Progenitor cell of endocrine pancreas (in vitro differentiated cells): ENCODE measurements at places on chromosomes 7 and 10. TPM values are rescaled to one million over a fixed set of nuclear protein-coding genes. Genes with fewer than 3 reads are reported as not detected.

The CACNB2 gene
- 4.9 and 6.5 TPM in 2 replicates for total RNA-seq

GRCh38 chr7:139731802-139732470 is 45.9 kb downstream of the HIPK2 start:
- DNase-seq = no peak

The HDAC9 gene
- 3.6 and 5.9 TPM in 2 replicates for total RNA-seq

- DNase-seq = no peak
Measured at GRCh38 chr10:62162261-62162981, 106.2 kb downstream of the RTKN2 start.

DNA sequence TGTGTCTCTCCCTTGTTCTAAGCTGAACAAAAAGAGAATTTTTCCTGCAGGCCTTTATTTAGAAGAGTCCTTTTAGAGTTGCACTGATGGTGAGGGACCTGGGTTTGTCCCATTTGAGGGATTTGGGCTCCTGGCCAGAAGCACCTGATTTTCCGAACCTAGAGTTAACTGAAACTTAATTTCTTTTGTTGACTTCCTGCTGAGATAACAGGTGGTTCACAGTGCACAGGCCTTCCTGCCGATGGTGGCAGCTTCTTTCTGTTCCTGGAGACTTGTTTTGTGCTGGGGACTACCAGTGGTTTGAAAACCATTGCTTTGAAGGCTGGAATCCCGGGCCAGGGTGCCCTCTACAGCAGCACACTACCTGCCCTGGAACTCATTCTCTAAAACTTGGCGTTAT is 99.2 kb downstream of the SUGCT start:
- DNase-seq = no peak

DNA sequence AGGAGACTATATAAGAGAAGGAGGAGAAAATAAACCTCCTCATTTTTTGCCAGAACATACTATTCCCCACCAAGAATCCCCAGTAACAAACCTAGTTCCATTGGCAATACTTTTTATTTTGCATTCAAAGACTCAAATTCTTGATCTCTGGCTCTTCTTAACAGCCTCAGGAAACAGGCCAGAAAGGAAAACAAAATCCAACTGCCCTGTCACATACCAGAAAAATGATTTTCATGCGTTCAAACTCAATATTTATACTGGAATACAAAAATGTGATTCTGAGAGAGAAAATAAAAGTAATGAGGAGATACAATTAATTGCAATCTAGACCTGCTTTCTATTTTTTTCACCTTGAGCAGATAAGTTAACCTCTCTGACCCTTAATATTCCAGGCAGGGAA is 435.9 kb upstream of the AUTS2 start:
- DNase-seq = no peak

- no peak for DNase-seq
Measured at GRCh38 chr10:42864575-42864974, 82.0 kb downstream of the BMS1 start.

GRCh38 chr7:134766779-134767519 is 12.5 kb upstream of the CALD1 start:
- no peak for DNase-seq

The CTAGE8 gene
- total RNA-seq = 7.2 and 8.9 TPM in 2 replicates

The PNLIPRP2 gene
- total RNA-seq = not detected in 2 replicates

GRCh38 chr7:4702961-4703512 is 20.9 kb downstream of the FOXK1 start:
- DNase-seq = no peak

The FAM25A gene
- not detected in 2 replicates for total RNA-seq

DNA sequence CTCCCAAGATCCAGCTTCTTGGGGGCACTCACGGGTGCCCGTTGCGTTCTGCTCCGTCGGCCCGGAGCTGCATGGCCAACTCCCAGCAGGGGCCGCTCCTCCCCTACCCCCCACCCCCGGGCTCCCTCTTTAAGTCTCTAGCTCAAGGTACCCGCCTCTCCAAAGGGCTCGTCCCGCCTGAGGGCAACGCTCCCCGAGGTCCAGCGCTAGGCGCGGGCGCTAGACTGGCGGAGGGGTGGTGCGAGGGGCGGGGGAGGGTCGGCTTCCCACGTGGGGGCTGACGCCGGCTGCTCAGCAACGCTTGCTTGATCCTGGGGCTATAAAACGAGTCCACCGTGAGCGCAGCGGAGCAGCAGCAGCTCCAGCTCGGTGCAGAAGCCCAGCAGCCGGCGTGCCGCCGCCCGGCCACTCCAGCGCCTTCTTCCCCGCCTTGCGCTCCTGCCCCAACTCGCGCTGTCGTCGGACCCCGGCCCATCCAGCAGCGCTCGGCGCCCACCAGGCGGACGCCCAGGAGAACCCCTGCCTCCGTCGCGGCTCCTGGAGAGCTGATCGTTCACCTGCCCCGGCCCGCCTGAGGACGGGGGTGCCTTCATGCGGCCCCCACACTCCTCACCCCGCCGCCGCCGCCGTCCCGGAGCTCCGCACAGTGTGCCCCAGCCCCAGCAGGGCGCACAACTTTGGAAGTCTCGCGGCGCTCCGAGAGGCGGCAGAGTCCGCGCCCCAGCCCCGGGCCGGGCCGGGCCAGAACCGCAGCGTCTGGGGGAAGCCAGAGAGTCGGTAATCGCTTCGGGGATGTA is at the start of gene ADRA2A:
Gene ADRA2A (plus strand): TSS at position 348 of the 797 bp plus-strand sequence. CDS start 968 bp downstream, outside the sequence.
- peak; percentile 68 for DNase-seq

The SFMBT2 gene
- 8.2 and 9.1 TPM in 2 replicates for total RNA-seq

DNA sequence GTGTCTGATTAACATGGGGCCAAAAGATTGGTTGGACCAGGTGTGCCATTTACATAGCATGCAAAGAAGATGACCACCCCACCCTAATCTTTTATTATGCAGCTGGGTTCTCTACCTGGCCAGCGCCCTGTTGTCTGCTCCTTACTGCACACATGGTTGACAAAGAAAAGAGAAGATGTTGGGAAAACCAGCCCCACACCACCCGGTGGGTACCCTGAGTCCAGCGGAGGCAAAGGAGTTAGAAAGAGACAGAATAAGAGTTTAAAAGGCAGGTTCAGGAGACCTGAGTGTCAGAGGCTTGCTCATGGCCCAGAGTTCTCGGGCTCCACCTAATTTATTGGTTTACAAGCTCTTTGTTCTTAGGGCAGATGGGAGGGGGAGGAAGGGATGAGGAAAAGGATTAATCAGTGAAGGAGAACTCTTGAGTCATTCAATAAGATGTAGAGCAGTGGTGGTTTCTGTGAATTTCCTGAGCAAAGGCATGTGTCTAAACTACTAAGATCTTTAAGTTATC is 24.1 kb upstream of the ABCA13 start:
- DNase-seq = no peak

The RAB19 gene
- total RNA-seq = 12.2 and 14.0 TPM in 2 replicates

GRCh38 chr10:133420028-133420427 is 4.4 kb downstream of the SPRN start:
- no peak for DNase-seq

DNA sequence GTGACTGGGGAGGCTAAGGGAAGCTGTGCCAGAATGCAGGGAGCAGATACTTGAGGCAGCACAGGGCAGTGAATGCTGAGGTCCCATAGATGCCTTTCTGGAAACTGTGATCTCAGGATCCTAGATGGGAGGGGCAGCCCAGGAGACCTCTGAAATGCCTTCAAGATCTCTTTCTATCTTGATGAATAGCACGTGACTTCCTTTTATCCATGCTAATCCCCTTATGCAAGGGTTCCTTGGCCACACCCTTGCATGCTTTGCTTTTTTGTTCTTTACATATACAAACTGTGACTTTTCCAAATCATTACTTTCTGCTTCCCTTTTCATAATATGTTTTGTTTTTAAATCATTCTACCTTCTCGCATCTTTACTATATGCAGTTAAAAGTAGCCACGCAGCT is 14.7 kb downstream of the ATRNL1 start:
- no peak for DNase-seq

DNA sequence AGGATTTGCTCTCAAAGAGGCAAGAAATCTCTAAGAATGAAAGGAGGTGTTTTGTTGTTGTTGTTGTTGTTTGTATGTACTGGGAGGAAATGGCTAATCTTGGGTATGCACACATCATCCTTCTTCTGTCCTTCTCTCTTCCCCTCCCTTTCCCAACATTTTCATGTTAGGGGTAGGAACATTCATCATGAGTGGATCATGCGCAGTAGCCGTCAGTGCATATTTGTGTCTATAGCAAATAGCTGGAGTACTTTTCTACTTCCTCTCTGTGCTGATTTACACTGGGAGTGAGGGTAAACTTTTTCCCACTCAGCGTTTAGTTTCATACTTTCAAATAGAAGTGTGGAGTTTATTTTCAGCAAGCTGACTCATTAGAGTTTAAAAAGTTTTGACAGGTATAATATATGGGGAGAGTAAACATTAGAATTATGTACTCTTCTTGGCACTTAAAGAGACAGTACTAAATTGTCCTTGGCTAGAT is 80.5 kb upstream of the PRKG1 start:
- no peak for DNase-seq

GRCh38 chr10:14330388-14331061 is at the start of gene FRMD4A:
Gene FRMD4A (minus strand): TSS chr10:14330924.
- no peak for DNase-seq

DNA sequence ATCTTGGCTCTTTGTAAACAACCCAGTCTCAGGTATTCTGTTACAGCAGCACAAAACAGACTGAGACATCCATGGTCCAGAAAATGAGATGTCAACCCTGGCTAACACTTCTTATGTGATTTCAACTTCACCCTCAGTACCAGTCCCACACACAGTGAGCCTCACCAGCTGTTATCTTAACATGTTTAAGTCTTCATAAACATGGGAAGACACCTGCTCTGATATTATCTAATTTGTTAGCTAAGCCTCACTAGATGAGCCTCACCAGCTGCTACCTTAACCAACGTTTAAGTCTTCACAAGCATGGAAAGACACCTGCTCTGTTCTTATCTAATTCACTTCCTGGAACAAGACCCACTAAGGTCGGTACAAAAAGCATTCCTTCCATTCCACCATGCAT is 130.8 kb downstream of the CALN1 start:
- no peak for DNase-seq

DNA sequence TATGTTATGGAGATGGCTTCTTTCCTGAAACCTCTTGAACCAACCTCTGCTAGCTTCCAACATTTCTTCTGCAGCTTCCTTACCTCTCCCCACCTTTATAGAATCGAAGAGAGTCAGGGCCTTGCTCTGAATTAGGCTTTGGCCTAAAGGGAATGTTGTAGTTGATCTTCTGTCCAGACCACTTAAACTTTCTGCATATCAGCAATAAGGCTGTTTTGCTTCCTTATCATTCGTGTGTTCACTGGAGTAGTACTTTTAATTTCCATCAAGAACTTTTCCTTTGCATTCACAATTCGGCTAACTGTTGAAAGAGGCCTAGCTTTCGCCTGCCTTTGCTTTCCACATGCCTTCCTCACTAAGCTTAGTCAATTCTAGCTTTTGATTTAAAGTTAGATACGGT is 48.0 kb downstream of the KLHDC10 start:
- no peak for DNase-seq

DNA sequence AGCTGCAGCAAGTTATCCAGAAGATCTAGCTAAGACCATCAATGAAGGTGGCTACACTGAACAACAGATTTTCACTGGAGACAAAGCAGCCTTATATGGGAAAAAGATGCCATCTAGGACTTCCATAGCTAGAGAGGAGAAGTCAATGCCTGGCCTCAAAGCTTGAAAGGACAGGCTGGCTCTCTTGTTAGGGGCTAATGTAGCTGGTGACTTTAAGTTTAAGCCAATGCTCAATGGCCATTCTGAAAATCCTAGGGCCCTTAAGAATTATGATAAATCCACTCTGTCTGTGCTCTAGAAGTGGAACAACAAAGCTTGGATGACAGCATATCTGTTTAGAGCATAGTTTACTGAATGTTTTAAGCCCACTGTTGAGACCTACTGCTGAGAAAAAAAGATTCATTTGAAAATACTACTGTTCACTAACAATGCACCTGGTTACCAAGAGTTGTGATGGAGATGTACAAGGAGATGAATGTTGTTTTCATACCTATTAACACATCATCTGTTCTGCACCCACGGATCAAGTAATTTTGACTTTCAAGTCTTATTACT is 13.6 kb upstream of the ADAMTS14 start:
- DNase-seq = no peak

The NUDT13 gene
- total RNA-seq = 3.7 and 3.8 TPM in 2 replicates

GRCh38 chr10:86970162-86970981 is 2.1 kb downstream of the ADIRF start:
- no peak for DNase-seq

The OPN4 gene
- not detected in 2 replicates for total RNA-seq

The TRIL gene
- 8.0 and 9.3 TPM in 2 replicates for total RNA-seq

GRCh38 chr10:127552446-127552845 is 3.3 kb downstream of the NPS start:
- no peak for DNase-seq

The ADAM12 gene
- total RNA-seq = 1.8 and 5.2 TPM in 2 replicates

DNA sequence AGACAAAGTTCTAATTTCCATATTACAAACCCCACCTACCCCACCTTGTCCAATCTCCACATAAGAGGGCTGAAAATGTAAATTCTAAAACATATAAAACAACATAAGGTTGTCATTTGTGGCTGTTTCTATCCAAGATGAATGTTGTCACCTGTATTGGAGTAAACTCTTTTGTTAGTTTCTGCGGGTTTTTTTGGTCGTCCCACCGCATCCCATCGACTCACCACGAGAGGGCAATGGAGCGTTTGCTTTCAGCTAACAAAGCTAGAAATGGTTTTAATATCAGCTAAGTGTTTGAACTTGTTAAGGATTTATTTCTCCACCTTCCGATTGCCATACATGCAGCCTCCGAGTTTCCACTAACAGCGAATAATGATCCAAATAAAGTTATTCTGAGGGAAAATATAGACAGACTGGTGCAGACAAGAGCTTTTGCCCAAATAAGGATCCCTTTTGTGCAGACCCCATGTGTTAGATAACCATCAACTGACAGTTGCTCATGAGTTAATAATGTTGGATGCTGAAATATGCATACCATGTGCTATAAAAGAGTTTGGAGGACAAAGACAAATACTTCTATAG is 137.2 kb downstream of the ARID5B start:
- DNase-seq = peak; percentile 16

The HOXA3 gene
- 77.4 and 85.5 TPM in 2 replicates for total RNA-seq
